ENCODE measurements at places on chromosomes 3 and 15. TPM values are rescaled to one million over a fixed set of nuclear protein-coding genes. Genes with fewer than 3 reads are reported as not detected.

DNA sequence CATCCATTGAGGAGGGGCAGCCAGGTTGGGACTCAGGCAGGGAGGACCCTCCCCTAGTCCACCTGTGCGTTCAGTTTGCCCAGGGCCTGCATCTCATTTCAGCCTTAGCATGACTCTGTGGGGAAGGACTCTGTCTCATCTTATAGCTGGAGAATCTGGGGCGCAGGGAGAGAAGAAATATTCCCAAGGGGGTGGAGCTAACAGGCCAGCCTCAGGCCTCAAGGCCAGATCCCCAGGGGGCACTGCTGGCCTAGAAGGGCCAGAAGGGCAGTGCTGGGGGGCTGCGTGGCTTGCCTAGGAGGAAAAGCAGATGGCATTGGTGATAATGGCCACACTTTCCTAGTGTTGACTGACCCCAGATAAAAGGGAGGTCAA, 10.9 kb downstream of the AMOTL2 start:
- DNase-seq, result no peak

DNA sequence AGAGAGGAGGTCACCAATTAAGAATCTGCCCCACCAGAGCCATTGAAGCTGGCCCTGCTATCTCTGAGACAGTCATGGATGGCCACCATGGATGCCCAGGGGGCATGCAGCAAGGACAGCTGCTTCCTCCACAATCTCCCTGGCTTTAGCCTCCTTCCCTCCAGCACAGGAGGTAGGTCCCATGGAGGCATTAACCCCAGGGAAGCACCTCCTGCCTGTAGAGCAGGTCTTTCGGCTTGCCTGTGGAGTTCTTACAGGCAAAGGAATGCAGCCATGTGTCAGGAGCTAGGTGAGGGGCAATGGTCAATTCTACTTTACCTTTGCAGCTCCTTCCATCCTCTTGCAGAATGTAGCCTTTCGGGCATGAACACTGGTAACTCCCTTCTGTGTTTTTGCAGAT, 93.8 kb downstream of the DUT start:
- DNase-seq, result no peak

- no peak for DNase-seq
Observed at GRCh38 chr3:172189987-172190603, 150.7 kb downstream of the FNDC3B start.

The WDR72 gene
- 0.10 TPM for total RNA-seq

The LSAMP gene
- total RNA-seq, result 4.7 TPM

DNA sequence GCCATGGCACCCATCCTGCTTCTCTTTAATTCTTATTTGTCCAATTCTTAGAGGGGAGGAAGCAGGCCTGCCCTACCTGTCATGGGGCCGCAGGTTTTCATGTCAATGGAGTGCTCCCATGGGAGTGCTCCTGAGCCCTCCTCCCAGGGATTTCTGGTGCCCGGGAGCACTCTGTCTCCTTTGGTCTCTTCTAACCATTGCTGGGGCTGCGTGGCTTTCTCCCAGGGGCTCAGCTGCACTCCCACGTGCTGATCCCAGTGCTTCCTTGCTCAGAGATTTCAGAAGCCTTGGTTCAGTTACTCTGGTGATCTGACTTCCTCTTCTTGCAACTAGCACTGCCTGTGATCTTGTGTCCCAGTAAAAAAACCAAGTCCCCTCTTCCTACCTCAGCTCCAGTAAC, 68.0 kb upstream of the ARL8B start:
- no peak for DNase-seq

DNA sequence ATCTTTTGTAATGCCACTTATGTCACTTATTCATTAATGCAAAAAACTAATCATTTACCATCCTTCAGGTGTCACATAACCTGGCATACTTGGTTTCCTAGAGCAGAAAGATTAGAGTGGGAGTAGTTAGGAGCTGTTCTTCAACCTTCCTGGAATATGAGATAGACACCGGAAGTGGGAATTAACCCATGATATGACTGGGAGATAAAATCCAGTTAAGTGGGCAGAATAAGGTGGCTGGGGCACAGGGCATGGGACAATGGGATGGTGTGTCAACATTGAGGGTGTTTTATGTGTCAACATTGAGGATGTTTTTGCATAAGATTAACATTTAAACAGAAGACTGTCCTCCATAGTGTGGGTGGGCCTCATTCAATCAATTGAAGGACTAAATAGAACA, 94.3 kb upstream of the CBLB start:
- no peak for DNase-seq

The PPM1L gene
- total RNA-seq, result 39.0 TPM

The ECE2 gene
- 1.1 TPM for total RNA-seq

- DNase-seq, result no peak
Observed at GRCh38 chr3:45182915-45183871, 37.0 kb upstream of the CDCP1 start.

The SLC6A6 gene
- 24.4 TPM for total RNA-seq
